ENCODE measurements at places on chromosomes 16 and 17.

- DNase-seq: no peak
Measured at GRCh38 chr17:58301504-58302150, 20.9 kb upstream of the MPO start.

DNA sequence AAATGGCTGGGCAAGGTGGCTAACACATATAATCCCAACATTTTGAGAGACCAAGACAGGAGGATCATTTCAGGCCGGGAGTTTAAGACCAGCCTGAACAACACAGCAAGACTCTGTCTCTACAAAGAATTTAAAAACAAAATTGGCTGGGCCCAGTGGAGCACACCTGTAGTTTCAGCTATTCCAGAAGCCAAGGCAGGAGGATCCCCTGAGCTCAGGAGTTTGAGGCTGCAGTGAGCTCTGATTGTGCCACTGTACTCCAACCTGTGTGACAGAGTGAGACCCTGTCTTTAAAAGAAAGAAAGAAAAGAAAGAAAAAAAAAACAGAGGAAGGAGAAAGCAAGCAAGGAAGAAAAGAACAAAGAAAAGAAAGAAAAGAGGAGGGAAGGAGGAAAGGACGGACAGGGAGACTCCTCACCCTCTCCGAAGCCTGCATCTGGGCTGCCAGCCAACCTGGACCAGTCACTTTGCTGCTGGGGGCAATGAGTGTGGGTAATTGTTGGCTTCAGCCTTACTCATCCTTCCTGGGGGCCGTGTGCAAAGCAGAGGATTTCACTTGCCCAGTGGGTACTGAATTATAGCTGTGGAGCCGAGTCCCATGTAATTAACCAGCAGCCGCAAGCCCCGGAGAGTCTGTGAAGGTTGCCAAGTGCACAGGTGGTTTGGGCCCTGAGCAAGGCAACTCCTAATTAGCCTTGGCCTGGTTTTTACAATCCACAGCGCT lies 6.7 kb upstream of the MT4 start:
- no peak for DNase-seq

DNA sequence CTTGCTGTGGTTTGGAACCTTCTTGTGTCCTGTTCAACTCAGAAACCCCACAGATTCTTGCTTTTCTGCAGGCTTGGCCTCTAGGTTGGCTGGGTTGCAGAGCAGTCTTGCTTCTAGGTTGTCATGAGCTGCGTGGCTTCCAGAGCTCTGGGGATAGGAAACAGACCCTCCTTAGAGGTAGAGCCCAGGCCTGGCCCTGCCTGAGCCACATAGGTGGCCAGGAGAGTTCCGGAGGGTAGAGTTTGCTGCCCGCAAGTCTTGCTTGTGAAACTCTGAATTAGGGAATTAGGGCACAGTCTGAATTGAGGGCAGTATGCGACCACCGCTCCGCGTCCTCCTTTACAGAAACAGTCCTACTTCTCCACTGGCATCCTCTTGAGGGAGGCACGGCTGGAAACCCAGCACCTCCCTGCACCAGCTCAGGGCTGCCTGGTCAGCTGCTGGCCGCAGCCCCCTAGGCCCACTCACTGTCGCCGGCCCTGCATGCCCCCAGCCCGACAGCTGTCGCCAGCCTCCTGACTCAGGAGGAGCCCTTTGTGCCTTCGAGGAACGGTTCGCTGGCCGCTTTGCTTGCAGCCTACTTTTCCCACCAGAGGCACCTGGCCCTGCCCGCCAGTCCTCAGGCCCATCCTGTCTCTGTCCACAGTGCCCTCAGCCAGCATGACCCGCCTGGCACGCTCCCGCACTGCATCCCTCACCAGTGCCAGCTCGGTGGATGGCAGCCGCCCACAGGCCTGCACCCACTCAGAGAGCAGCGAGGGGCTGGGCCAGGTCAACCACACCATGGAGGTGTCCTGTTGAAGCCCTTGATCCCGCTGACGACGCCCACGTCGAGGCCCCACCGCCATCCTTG lies 4.3 kb upstream of the SETD6 start:
- no peak for DNase-seq

DNA sequence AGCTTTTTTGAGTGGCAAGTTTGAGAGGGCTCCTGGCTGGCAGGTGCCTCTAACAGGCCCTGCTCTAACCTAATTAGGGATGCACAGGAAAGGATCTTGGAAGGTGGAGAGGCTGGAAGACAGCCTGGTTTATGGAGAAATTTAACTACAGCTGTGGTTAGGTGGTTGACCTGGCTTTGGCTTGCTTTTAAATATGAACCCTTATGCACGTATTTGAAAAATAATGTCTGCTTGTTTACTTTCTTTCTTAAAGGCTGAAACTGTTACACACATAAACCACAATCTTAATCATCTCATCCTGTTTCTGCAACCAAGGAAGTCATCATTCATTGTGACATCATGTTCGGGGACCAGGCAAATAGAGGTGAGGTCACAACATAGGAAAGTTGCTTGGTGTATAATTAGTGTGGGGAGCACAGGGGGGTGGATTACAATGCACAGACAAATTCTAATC lies 23.1 kb upstream of the DHRS13 start:
- DNase-seq: peak; percentile 25

GRCh38 chr16:71796501-71797097 lies 12.0 kb downstream of the AP1G1 start:
- no peak for DNase-seq

GRCh38 chr16:51762081-51762996 lies 611.3 kb upstream of the SALL1 start:
- DNase-seq: peak; percentile 10

- DNase-seq: no peak
Measured at GRCh38 chr17:19904412-19904811, 36.7 kb upstream of the ULK2 start.

DNA sequence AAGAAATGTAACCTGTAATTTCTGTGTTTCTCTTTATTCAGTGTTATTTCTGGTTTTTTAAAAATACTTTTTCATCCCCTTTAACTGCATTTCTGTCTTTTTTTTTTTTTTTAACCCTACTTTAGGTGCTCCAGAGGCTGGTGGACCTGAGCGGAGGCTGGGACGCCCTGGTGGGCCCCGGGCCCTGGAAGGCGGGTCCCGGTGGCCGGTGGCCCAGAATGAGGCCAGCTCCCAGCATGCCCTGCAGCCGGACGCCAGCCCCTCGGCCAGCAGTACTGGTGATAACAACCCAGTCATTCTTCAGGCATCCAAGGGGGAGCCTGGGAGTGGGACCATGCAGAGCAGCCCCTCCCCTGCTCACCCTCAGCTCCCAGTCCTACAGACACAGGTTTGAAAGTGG lies 1.5 kb downstream of the SRCAP start:
- no peak for DNase-seq

DNA sequence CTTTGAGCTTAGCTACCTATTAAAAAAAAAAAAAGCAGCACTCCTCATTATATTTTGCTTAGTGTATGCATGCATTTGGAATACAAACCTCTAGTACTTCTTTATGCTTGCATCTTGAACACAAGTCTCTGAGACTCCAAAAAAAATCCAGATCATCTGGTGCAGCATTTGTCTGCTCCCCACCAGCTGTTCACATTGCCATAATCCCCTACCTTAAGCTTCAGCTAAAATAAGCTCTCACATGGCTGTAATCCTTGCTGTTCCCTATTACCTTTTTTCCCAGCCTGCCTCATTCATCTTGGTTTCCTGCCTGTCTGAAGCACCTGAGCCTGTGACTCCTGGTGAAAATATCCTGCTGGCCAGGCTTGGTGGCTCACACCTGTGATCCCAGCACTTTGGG lies 7.5 kb upstream of the NFATC2IP start:
- no peak for DNase-seq

- no peak for DNase-seq
Measured at GRCh38 chr16:88649195-88649923, 1.5 kb downstream of the CYBA start.

DNA sequence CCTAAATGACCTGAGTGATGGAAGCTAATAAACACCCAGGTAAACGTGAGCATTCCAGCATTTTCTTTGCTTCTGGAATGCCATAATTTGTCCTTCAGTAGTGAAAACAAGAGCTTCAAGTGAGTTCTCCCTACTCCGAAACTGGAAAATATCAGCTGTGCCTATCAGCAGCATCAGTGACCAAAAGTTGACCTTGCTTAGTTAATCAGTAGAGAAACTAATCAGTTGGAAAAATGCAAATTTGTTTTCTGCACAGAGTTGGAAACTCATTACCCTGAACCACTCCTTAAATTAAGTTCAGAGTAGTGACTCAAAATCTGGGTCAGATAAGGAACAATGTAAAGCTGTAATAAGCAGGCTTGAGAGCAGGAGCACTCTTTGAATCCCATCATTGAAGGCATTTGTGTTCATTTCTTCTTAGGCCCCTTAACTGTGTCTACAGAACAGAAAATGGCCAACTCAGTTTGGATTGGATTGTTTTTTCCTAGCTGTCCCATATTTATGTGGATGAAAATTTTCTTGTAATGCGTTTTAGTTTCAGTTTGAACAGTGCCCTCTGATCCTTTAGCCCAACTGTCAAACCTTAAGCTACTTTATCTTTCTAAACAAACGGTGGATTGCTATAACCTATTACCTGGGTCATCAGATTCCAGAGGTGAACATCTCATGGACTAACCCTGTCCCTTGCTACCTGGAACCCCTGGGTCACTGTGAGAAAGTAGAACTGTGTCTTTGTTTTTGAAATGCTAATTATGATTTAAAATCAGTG lies 290.4 kb downstream of the TOX3 start:
- DNase-seq: no peak

GRCh38 chr16:8950580-8951077 lies 13.1 kb downstream of the USP7 start:
- no peak for DNase-seq

DNA sequence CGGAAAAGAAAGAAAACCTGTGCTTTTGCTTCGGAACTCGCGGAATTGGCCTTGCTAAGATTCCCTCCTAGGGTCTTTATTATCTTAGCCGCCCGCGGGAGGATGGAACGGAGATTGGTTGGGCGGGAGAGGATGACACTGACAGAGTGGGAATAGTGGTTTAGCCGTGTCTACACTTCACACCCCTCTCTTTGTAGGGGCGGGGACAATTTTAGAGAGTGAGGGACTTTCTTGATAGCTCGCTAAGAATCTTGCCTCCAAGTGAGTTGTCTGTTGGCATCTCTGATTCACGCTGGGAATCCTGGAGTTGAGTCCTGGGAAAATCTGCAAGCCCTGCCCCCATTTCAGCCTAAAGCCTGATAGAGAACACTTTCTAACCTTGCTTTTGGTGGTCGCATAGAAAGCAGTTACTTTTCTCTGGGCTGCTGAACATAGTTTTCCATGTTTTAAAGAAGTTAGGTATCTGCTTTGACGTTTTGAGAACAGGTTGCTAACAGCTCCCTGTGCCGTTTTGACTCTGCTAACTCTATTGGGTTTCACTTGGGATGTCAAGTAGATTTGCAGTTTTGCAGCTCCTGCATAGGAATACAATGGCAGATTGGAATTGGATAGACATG lies 697 bp downstream of the NOL11 start:
- peak; percentile 16 for DNase-seq

- DNase-seq: no peak
Measured at GRCh38 chr17:48890086-48890485, 2.5 kb upstream of the ATP5MC1 start.

- DNase-seq: no peak
Measured at GRCh38 chr17:64661726-64661975, 456 bp downstream of the SMURF2 start.

- DNase-seq: no peak
Measured at GRCh38 chr16:70250748-70251628, 752 bp downstream of the EXOSC6 start.

DNA sequence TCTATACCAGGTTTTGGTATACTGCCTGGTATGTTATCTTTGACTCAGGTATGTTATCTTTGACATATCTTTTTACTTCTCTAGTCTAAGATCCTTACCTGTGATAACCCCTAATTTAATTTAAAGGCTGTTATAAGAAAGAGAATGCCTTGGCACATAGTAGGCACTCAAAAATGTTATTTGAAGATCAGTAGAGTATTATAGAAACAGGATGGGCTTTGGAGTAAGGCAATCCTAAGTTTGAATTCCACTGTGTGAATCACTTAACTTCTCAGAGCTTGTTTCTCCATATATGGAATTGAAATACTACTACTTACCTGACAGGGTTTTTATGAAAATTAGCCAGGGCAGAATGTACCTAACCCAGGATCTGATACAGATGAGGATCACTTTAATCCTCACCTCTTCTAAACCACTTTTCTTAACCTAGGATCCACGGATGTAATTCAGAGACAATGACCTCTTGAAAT lies 1.2 kb downstream of the BRIP1 start:
- no peak for DNase-seq

GRCh38 chr17:45687594-45687993 lies 96.5 kb upstream of the CRHR1 start:
- DNase-seq: no peak

DNA sequence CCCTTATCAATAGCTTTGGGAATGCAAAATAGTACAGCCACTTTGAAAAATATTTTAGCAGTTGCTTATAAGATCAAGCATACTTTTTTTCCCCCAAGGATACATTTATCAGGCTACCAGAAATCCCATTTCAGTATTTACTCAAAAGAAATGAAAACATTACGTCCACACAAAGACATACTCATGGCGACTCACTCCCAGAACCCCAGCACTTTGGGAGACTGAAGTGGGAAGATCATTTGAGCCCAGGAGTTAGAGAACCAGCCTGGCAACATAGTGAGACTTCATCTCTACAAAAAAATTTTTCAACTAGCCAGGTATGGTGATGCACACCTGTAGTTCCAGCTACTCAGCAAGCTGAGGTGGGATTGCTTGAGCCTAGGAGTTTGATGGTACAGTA lies 5.9 kb downstream of the SKA2 start:
- no peak for DNase-seq

GRCh38 chr16:85428168-85428898 lies 184.8 kb upstream of the GSE1 start:
- no peak for DNase-seq

GRCh38 chr17:28585851-28586250 lies 9.2 kb upstream of the ALDOC start:
- no peak for DNase-seq

DNA sequence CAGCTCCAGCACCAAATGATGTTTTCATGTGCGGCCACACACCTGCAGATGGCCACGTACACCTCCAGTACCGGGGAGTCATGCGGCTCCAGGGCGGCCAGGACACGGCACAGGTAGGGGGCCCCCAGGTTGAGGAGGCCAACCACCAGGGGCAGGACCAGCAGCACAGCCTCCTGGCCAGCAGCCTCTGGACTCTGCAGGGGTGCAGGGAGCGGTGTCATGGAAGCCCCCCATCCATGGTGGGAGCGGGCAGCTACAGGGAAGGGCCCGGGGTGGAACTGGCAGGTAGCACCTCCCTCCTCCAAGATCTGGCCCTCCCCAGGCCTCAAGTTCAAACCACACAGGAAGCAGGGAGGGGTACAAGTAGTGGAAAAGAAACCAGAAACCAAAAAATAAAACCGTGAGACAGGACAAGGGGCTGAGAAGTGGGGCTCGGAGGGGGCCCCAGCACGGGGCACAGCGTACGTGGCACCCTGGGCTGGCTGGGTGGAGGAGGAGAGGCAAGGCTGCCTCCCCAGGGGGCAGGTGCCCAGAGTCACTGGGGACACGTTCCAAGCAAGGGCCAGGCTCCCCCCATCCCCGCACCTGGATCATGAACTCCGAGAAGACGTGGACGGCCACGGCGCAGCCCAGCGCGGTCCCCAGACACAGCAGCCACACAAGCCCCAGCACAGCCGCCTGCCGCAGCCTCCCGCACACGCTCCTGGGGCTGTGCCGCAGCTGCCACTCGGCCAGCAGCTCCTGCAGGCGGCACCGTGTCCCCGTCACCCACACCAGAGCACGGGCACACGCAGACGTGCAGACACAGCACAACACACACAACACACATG lies 7.4 kb downstream of the TMC6 start:
- no peak for DNase-seq

- DNase-seq: no peak
Measured at GRCh38 chr16:53949715-53950410, 245.9 kb downstream of the FTO start.

- no peak for DNase-seq
Measured at GRCh38 chr16:9409560-9410493, 318.4 kb downstream of the HAPSTR1 start.

Data from stimulated activated CD4-positive, alpha-beta T cell treated with anti-CD3 and anti-CD28 coated beads, TNF-alpha, amount 100 ng/mL, for 1 hour (primary cell).